Activated CD4-positive, alpha-beta T cell treated with anti-CD3 and anti-CD28 coated beads, Interleukin-2, amount 10 ng/mL, durations not matched to agents 7 days and 5 days (primary cell): ENCODE measurements at places on chromosomes 3 and 15.

DNA sequence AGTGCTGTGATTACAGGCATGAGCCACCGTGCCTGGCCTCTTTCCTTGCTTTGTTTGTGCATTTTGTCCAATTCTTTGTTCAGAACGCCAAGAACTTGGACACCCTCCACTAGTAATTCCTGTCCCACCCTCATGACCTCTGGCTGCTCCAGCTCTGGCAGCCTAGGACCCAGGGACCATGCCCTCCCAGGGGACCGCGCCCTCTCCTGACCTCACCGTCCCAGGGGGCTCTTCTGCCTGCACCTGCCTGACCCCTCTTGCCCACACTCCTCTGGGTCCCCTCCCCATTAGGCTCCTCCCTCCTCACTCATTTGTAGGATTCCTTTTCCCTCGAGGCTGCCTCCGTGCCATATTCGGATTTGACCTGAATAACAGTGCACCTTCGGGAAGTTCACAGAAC lies 41.1 kb downstream of the FSD2 start:
- DNase-seq, result no peak

DNA sequence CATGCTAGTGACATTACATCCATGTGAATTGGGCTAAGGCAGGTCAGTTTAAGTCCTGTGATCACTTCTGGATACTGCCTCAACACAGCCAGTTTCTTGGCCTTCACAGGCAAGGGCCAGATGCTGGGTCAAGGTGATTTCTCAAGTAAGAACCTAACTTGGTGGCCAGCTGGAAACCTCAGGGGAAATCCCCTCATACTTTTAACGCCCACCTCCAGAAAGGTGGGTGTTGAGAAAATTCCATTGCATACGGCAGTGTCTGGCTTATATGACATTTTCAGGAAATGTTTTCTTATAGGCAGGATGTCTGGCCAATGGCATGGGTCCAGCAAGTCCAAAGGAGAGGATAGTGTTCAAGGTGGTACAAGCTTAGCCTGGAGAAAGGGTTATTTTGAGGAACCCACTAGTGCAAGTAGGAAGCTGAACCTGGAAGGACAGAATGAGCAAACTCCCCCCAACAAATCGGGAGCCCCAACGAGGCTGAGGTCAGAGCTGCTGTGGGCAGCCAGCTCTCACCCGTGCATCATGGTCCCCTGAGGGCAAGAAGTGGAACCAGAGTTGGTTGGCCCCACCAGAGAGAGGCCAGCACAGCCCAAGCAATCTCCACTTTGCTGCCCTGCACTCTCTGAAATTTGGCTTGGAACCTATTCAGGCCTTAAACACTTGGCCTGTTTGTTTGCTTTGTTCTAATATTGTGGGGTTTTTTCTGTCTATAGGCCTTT lies 135.4 kb downstream of the PDE8A start:
- DNase-seq, result no peak

DNA sequence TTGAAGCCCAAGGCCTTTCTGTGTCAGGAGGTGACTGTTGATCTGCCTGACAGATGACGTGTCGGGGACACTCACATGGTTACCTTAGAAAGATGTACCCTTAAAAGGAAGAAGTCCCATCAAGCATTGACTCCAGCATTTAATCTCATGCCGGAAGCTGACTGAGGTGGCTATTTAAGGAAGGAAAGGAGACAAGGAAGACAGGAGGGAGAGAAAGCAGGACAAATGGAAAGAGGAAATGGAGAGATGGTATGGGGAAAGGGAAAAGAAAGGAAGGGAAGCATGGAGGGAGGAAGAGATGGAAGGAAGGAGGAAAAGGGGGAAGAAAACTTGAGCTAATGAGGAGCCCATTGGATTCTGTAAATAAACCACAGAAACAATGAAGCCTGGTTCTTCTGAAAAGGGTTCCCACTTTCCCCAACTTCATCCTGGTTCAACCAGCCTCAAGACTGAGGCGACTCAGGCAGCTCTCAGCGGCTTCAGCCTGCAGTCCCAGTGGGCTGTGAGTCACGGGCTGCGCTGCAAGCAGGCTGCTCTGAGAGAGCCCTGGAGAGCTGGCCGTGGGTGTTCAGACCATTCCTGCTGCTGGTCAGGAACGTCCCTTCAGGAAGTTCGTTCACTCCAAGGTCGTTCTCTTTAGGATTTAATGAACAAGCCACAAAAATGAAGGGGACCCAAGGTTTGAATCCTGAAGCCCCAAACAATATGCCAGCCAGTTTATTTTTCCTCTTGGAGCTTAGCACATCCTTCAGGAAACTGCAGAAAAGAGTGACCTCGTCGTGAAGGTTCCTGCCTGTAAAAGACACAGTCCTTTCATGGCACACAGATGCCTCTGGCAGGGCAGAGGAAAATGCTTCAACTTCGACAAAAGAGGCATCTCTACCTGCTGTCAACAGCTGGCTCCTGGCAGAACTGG lies 69.6 kb upstream of the THBS1 start:
- DNase-seq, result no peak

DNA sequence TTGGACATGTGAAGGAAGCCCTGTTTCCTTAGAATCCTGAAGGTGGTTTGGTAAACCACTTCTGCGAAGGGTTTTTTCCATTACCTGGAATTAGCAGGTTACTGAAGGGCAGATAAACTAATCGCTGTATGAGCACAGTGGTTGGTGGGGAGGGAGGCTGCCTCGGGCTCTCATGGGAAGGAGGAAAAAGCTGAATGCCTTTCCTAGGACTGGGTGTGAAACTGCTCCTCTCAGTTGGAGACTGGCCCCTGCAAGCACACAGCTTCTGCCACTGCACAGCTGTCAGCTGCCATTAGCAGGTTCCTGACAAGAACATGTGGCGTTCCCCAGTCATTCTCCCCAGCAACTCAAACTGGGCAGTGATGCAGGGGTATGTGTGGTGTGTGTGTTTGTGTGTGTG lies 376.3 kb downstream of the GAP43 start:
- no peak for DNase-seq

- DNase-seq, result no peak
These were observed 266.7 kb downstream of the SLCO3A1 start for GRCh38 chr15:92120094-92120795.

GRCh38 chr3:175664911-175665310 lies 805.8 kb downstream of the NAALADL2 start:
- no peak for DNase-seq

DNA sequence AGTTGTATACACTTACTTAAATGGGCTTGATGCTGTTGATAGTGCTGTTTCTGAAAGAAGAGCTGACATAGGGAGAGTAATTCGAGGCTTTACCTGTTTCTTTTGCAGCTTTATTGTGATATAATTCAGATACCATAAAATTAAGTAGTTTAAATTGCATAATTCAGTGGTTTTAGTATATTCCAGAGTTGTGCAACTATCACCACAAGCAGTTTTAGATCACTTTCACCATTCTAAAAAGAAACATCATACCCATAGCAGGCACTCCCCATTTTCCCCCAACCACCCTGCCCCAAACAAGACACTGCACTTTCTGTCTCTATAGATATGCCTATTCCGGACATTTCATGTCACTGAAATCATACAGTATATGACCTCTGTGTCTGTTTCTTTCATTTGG lies 98.5 kb downstream of the MTHFS start:
- DNase-seq, result no peak

DNA sequence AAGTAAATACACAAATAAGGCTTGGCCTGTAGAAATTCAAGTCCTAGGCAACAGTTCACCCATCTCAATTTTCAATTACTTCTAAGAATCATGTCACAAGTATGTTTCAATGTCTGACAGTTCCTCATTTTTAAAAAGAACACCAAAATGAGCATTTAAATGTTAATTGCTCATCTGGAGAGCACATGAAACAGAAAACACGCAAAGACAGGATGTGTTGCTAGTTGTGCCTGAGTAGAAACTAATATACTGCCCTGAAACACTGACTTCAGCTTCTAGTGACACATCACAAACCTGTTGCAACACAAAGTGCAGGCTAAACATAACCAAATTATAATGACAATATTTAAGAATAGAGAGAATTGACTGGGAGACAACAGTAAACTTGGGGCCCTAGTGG lies 167.3 kb upstream of the THBS1 start:
- no peak for DNase-seq

DNA sequence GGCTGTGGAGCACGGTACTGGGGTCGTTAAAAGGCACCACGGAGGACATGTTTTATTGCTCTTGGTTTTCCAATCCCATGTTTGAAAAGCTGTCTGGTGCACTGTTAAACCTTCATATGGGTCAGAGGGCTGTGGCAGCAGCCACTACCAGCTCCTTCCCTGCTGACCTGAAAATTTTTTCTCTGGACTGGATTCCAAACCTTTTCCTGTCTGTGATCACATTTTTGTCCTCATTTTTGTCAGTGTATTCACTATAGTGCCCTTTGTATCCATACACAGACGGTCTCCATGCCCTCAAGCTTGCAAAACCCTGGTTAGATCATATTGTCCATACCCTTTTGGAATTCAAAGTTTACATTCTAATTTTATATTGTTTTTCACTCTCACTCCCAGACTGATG lies 70.5 kb downstream of the NME9 start:
- DNase-seq, result no peak

DNA sequence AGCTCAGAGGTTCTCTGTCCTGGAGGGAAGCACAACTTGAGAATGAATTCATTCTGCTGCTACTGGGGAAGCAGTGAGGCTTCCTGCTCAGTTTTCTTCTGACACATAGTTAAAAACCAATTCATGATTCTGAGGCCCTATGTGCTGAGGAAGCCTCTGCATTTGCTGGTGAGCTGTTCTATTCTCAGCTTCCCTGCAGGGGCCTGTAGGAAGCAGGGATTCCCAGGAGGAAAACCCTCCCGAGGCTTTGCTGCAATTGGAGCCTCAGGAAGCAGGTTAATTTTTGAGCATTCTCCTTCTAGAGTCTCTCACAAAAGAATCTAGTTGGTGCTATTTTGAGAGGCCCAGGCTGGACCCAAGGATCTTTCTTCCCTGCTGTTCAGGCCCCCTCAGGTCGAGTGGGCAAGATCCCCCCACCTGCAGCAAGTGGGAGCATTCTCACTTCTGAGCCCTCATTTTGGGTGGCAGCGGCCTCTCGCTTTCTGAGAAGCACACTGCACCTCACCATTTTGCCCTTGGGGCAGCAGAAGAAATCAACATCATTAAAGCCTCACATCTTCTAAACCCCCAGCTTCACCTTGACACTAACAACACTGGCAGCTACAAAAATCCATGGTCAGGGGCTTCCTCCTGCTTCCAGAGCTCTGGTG lies 197.5 kb upstream of the TSC22D2 start:
- DNase-seq, result no peak

DNA sequence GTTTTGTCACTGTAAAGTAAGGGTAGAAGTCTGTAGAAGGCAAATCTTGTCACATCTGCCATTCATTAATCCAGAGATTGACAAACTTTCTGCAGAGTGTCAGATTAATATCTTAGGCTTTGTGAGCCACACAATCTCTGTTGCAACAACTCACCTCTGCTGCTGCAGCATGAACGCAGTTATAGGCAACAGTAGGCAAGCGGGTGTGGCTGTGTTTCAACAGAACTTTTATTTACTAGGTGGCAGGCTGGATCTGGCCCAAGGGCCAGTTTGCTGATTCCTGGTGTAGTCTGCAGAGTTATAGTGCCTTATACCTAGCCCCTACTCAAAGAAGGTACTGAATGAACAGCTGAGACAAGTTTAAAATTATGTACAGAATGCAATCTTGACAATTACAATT lies 396.7 kb downstream of the FOXP1 start:
- DNase-seq, result no peak

GRCh38 chr3:103963599-103963998 lies 1403.1 kb upstream of the ALCAM start:
- no peak for DNase-seq

DNA sequence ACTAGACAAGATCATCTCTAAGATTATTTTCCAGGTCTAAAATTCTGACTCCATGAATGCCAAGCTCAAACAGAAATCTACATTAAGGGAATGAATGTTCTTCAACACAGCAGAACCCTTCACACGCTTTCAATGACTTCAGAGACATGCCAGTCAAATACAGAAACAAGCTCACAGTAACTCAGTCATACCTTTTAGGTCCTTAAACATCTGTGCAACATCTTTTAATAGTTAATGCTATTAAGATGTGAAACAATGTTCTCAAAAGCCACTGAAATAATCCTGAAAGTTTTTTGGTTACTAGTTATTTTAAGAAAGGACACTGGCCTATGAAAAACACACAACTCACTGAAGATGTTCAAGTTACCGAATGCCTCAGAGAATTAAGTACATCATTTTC lies 2.5 kb downstream of the DLG1 start:
- no peak for DNase-seq

- DNase-seq, result no peak
These were observed 18.8 kb downstream of the BCL2L10 start for GRCh38 chr15:52093539-52094510.

DNA sequence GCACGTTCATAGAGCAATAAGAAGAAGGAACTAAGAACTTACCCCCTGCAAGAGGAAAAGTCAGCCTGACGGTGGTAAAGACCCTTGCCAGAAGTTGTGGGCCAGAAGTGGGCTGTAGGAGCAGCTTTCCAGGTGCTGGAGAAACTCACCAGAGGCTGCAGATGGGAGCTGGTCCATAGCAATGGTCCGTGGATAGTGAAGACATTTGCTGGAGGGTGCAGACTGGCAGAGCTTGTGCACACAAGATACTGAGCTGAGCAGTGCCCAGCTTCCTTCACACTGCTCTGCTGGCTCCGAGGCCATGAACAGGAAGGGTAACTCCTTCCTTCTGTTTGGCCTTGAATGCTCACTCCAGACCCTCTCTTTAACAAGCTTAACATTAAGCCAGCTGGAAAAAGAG lies 149.8 kb upstream of the BNIP2 start:
- DNase-seq, result no peak

DNA sequence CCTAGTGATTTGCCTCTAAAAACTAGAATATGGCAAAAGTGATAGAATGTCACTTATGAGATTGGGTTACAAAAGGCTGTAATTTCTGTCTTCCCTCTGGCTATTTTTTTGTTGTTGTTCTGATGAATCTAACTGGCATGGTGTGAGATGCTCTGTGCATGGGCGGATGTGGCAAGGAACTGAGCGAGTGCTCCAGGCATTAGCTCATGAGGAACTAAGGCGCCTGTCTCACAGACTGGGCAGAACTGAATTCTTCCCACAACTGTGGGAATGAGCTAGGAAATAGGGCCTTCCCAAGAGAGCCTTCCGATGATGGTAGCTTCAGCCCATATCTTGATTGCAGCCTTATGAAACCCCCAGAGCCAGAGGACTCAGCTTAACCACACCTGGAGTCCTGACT lies 222.5 kb downstream of the NR2F2 start:
- DNase-seq, result no peak

GRCh38 chr15:65881766-65882434 lies 12.6 kb downstream of the RAB11A start:
- peak; percentile 32 for DNase-seq

DNA sequence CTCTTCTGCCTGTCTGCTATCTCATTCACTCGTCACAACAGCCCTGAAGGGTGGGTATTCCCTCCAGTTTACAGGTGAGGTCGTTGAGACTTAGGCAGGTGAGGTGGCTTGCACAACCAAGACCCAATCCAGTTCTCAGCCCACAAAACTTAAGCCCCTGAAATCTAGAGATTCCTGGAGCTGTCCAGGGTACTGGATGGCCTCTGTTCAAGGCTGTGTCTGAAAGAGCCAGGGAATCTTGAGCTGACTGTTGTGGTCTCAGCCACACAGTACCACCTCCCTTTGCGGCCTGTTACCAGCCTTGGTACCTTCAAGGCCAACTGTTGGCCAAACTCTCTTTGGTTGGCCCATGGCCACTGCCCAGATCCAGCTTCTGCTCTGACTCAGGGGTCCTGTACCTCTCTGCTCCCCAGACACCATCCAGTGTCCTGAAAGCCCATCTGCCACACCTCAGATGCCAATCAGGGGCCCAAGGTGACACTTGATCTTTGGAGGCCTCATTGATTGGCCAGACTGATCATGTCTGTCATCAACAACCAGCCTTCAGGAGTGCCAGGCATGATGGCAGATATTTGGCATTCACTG lies 10.9 kb upstream of the FAM107A start:
- peak; percentile 16 for DNase-seq
